ENCODE measurements at places on chromosomes 3 and 15. TPM values are rescaled to one million over a fixed set of nuclear protein-coding genes. Genes with fewer than 3 reads are reported as not detected.

DNA sequence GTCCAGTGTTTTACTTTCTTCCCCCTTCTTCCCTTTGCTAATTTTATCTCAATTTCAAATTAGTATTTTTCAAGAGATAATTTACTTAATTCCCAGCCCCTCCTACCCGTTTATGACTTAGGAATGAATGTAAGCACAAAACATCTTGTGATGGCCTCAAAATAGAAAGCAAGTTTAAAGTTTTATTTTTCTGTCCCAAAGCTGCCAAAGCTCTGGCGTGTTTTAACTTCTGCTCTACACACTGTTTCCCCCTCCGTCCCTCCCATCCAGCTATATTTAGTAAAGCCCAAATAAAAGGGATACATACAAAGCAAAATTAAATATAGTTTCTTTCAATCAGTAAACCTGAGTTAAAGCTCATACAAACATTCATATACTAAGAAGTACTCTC is 59.9 kb downstream of the IGF2BP2 start:
- DNase-seq: no peak

GRCh38 chr3:156587760-156588069 is 32.8 kb upstream of the SSR3 start:
- no peak for DNase-seq

DNA sequence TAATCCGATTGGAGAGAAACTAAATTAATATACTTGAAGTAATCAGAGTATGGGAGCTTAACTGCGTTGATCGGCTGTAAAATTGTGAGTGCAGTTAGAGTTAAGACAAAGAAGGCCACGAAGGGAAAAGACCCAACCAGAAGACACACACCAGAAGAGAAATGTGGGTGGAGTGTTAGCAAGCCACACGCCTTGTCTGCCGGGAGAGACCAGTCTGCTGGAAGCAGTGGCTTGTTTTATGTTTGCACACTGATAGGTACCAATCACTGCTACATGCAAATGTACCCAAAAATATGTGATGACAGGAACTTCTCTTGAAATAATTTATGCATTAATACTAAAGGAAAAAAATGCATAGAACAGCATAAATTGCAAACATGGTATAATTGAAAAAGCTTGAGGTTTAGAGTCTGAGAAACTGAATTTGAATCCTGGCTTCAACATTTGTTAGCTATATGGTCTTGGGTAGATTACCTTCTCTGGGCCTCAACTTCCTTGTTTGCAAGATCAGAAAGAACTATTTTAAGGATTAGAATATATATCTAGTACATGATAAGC is 23.1 kb downstream of the EEFSEC start:
- no peak for DNase-seq

GRCh38 chr3:176041812-176042211 is 1155.5 kb downstream of the TBL1XR1 start:
- DNase-seq: no peak

DNA sequence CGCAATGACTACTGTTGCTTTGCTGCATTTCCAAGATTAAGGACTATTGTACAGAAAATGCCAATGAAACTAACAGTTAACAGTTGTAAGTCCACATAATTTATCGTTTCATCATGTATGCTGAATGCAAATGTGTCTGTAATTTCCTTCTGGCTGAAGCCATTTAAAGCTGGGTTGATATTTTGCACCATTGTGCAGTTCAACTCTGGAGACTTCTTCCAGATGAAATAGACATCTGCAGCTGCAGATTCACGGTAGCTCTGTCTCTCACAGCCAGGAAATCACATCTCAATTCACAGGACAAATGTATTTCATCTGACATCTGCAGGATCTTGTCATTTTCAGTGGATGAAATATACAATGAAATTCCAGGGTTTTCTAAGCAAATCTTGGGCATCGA is 145.4 kb downstream of the CHL1 start:
- no peak for DNase-seq

DNA sequence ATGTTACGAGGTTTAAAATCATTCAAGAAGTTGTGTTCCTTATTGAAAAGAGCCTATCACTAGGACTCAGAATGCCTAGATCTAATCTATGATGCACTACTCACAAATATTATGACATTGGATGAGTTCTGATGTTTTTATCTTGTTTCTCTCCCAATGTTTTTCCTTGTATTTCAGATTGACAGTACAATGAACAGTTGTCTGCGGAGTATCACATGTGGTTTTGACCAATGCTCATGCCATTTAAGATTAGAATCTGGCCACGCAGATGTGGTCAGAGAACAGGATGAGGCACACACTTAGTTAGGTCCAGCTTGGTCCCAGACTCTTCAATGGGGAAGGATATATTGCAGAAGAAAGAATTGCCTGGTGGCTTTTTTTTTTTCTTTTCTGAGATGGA is 25.6 kb upstream of the CCDC50 start:
- DNase-seq: no peak

- no peak for DNase-seq
Measured at GRCh38 chr3:40170395-40170794, 139.1 kb upstream of the EIF1B start.

- DNase-seq: no peak
Measured at GRCh38 chr3:157605356-157605755, 102.1 kb upstream of the VEPH1 start.

- DNase-seq: no peak
Measured at GRCh38 chr15:73004462-73004861, 47.8 kb upstream of the NEO1 start.

DNA sequence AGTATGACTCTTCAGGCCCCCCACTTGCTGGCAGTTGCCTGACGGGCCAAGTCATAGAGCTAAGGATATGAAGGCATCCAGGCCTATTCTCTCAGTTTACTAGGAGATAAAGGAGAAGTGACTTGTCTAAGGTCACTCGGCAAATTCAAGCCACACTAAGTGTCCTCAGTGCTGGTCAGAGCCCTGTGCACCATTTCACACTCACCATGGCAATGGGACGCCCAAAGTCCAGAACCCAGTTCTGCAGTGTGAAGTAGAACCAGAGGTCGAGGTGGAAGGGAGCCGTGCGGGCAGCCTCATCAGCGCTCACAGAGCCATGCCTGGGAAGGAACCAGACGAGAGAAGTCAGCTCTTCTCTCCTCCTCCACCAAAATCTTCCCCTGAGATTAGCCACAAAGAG is 11.2 kb downstream of the CLN6 start:
- DNase-seq: no peak

DNA sequence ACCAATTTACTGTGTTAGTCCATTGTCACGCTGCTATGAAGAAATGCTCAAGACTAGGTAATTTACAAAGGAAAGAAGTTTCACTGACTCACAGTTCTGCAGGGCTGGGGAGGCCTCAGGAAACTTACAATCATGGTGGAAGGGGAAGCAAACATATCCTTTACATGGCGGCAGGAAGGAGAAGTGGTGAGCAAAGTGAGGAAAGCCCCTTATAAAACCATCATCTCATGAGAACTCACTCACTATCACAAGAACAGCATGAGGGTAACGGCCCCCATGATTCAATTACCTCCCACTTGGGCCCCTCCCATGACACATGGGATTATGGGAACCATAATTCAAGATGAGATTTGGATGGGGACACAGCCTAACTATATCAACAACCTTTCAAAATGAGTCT is 20.2 kb downstream of the USF3 start:
- DNase-seq: no peak

DNA sequence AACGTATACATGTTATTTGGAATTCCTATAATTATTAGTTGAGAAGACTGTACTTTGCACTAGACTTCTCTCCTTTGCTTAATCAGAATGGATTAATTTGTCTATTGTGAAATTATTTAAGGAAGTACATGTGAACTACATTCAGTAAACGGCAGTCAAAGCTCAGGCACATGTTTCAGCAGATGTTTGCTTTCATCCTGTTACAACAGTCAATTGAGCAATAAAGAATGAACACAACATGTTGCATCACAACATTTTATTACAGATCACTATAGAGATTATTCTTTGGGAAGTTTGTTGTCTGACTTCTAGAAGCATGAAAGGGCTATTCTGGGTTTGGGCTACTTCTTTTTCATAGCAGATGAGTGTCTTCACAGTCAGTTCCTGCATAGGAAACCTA is 39.2 kb downstream of the RAB27A start:
- DNase-seq: no peak

- no peak for DNase-seq
Measured at GRCh38 chr3:498487-498886, 301.9 kb downstream of the CHL1 start.

GRCh38 chr3:190017521-190018288 is 103.0 kb downstream of the P3H2 start:
- no peak for DNase-seq

DNA sequence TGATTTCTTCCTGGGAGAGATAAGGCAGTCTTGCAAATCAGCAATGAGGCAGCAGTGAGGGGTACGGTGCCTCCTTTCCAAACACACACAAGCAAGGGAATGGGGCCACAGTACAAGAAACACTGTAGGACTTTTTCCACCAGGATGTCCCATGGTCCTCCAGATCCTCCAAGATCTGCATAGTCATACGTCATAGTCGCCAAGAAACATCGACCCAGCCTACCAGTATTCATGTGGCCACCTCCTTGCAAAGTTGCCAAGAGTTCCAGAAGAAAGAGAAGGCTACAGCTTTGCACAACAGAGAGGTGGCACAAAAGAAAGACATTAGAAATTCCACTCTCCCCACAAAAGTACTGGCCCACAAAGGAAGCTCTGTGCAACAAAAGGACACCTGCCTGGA is 257.9 kb downstream of the CTNNB1 start:
- no peak for DNase-seq

DNA sequence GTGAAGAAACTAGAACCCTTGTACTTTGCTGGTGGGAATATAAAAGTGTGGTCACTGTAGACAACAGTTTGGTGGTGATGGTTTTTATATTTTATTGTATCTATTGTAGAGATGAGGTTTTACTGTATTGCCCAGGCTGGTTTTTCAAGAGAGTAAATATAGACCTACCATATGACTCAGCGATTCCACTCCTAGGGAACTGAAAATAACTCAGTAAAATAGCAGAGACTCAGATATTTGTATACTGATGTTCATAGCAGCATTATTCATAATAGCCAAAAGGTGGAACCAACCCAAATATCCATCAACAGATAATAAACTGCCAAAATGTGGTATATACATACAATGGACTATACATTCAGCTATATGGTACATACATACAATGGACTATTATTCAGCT is 68.8 kb upstream of the IL12A start:
- DNase-seq: no peak

GRCh38 chr3:81761904-81762580 is 597 bp upstream of the GBE1 start:
- no peak for DNase-seq

- DNase-seq: no peak
Measured at GRCh38 chr15:98914626-98915025, 93.0 kb downstream of the PGPEP1L start.

DNA sequence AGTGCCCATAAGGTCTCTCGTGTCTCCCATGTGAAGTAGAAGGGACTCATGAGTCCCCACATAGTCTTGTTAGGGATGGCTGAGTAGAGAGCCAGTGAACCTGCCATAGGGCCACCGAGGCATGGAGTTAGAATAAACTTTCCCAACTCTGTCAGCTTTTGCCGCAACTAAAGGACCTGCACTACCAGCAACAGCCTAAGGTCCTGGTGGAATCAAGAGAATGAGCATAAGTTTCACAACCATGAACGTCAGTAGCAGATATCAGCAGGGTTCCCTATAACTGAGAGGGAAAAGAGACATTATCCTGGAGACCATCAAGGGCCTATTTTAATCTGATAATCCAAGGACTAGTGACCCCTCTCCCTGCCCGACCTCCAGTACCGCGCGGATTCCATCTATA is 60.3 kb upstream of the FNDC3B start:
- DNase-seq: no peak

DNA sequence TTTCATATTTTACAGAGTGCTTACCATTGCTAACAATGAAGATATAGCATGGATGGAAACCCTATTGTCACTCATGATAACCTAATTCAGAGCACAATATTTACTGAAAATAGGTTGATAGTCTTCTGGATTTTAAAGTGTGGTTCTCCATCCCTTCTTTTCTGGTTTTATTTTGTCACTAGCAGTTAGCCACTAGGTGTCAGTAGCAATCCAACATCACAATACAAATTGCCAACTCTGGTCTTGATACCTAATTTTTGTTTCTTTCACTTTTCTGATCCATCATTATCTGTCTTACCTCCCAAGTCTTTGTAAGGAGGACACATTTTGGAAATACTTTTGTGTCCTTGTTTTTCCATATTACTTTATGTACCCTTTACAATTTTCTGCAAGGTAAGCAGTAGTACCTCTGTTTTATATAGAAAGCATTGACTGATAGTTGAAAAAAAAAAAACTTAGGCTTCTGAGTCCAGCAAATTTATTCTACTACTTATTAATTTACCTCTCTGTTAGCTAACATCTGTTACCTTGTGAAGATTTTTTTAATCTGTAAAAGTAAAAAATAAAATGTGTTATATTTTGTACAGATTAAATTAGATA is 28.3 kb upstream of the CRYBG3 start:
- no peak for DNase-seq

- DNase-seq: no peak
Measured at GRCh38 chr3:10492364-10493201, 12.8 kb downstream of the ATP2B2 start.

GRCh38 chr3:87127281-87127680 is 99.8 kb upstream of the CHMP2B start:
- no peak for DNase-seq

DNA sequence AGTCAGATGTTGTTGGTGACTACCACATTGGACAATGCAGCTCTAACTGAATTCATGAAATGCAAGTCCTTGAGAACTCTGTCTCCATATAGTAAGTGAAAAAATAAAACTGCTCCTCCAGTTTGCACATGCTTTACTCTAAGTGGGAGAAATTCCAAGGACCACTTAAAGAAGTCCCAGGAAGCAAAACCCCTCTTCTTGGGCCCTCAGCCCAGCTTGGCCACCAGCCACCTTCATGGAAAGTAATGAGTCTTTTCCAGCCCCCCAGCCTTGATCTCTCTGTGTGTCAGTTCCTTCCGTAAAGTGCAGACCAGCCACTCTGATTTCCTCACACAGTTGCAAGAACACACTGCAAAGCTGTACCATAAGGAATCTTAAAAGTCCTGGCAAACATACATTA is 34.5 kb downstream of the DAPK2 start:
- DNase-seq: no peak

CLDN16 gene
- total RNA-seq: not detected

CCDC191 gene
- total RNA-seq: 1.3 TPM

SH2D7 gene
- total RNA-seq: not detected

LMAN1L gene
- 13.8 TPM for total RNA-seq

RYR3 gene
- 0.08 TPM for total RNA-seq

SLC28A1 gene
- total RNA-seq: 0.12 TPM

LRTM1 gene
- total RNA-seq: not detected

CERS3 gene
- total RNA-seq: not detected

CHRM5 gene
- total RNA-seq: not detected

P2RY14 gene
- 3.6 TPM for total RNA-seq

SLC22A14 gene
- not detected for total RNA-seq

FBXW12 gene
- not detected for total RNA-seq

RFT1 gene
- 6.8 TPM for total RNA-seq

ANKRD63 gene
- 1.3 TPM for total RNA-seq
